A549 treated with Mapracorat at 1 μM for 4 hours (cell line): ENCODE measurements at places on chromosomes 5 and 9. TPM values are rescaled to one million over a fixed set of nuclear protein-coding genes. Genes with fewer than 3 reads are reported as not detected.

NOTCH1 gene
- 7.3 to 12.9 TPM (median 12.0 TPM) in 5 replicates for total RNA-seq

BTNL9 gene
- total RNA-seq = 0.56 to 1.2 TPM (median 0.95 TPM) in 5 replicates

ADAMTS6 gene
- 0.01 to 0.10 TPM (median 0.06 TPM) in 4 of 5 replicates, not detected in the other for total RNA-seq

CDKN2B gene
- total RNA-seq = not detected in 5 replicates
